AML-193 (cell line): ENCODE measurements at places on chromosomes 3 and 15.

DNA sequence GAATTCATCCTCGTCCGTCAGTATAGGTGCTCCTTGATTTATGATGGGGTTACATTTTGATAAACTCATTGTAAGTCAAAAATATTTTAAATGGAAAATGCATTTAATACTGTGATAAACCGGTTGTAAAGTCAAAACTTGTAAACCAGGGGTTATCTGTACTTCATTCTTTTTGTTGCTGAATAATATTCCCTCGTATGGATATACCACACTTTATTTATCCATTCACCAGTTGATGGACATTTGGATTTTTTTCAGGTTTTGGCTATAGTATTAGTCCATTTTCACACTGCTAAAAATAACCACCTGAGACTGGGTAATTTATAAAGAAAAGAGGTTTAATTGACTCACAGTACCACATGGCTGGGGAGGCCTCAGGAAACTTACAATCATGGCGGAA, 47.7 kb downstream of the NFKBIZ start:
- no peak for DNase-seq

DNA sequence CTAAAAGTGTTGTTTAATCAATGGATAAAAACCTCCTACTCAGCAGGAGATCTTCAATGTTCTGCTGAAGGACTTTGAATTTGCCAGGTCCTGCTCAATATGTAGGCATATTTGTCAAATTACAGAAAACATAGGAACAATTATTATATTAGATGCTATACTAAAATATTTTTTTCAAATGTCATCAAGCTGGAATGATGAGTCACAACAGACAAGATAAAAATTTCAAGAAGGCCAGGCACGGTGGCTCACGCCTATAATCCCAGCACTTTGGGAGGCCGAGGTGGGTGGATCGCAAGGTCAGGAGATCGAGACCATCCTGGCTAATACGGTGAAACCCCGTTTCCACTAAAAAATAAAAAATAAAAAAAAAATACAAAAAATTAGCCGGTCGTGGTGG, 68.0 kb downstream of the AQP9 start:
- no peak for DNase-seq

- DNase-seq = no peak
Observed at GRCh38 chr3:52331091-52331490, 15.0 kb downstream of the DNAH1 start.

GRCh38 chr15:45795440-45796069, 160.7 kb downstream of the SQOR start:
- peak; percentile 45 for DNase-seq

- DNase-seq = no peak
Observed at GRCh38 chr3:165347526-165347925, 151.3 kb upstream of the SLITRK3 start.

GRCh38 chr3:107562969-107563529, 40.3 kb downstream of the BBX start:
- DNase-seq = no peak

DNA sequence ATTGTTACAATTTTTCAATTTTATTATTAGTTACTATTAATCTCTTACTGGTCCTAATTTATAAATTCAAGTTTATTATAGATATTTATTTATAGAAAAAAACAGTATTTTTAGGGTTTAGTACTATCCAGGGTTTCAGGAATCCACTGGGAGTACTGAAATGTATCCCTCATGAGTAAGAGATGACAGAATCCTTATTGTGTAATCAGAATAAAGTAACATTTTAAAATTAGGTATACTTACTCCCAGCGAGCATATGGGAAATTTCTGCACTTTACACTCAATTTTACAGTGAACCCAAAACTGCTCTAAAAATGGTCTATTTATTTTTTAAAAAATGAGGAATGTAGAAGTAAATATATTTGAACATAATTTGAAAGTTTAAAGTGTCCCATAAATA, 202.7 kb downstream of the CGGBP1 start:
- no peak for DNase-seq

GRCh38 chr3:13009946-13010315, 63.3 kb downstream of the IQSEC1 start:
- no peak for DNase-seq
